NCI-H774 (cell line): ENCODE measurements at places on chromosomes 2 and 18.

DNA sequence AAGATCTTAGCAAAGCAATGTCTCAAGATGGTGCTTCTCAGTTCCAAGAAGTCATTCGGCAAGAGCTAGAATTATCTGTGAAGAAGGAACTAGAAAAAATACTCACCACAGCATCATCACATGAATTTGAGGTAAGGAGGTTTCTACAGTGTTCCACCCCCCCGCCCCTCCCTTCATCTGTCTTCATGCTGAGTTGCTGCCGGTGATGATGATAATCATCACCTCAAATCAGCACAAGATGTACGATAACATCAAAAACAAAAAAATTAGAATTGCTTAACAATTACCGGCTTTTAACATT, 14.6 kb downstream of the UGP2 start:
- no peak for DNase-seq

- DNase-seq = no peak
Measured at GRCh38 chr2:239751679-239752355, 273.3 kb downstream of the NDUFA10 start.

DNA sequence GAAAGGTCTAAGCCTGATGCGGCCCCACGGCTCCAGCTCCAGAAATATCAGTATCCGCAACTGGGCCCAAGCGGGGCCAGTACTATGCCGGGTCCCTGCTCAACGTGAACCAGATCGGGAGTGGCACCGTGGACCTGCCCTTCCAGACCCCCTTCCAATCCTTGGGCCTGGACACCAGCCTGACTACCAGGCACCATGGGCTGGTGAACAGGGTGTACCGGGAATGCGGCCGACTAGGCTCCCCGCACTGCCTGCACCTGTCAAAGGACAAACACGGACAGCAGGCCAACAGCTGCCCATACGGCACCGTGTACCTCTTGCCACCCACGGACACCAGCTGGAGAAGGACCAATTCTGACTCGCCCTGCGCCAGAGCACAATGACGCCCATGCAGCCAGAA, 1196.9 kb upstream of the CHAC2 start:
- no peak for DNase-seq

GRCh38 chr18:73316513-73316912, 448.7 kb upstream of the NETO1 start:
- DNase-seq = no peak

DNA sequence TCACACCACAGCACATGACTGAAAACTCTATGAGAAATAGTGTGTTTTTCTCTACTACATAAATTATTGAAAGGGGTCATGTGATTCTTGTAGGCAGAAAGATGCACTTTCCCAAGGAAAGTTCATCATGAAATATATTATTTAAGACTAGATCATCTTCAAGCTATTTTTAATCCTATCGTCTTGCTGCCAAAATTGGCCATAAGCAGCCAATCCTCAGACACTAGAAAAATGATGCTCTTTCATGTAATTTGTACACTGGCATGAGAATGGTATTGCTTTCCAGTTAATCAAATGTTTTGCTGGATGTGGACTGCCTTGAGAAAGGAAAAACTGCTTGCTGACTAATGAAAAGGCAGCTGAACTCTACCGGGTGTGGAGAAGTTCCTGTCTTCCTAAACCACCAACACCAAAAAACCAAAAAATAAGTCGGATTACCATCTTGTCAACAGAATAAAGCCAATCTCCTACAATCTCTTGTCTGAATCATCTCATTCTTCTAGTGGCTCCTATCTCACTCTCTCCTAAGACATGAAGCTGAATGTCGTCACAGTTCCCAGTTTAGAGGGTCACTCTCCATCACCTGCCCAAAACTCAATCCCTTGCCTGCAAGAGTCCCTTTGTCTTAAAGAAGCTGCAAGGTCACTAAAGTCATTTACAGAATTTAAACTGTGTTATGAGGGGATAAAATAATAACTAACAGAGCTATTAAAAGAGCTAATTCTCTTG, 5.3 kb downstream of the BCL2 start:
- DNase-seq = no peak
